H4 (cell line): ENCODE measurements at places on chromosomes 3 and 15. TPM values are rescaled to one million over a fixed set of nuclear protein-coding genes. Genes with fewer than 3 reads are reported as not detected.

BOC gene
- 3.7 and 8.0 TPM in 2 replicates for total RNA-seq

PEX5L gene
- 0.99 and 1.3 TPM in 2 replicates for total RNA-seq

SLC6A11 gene
- 0.12 TPM in 1 of 2 replicates, not detected in the other for total RNA-seq

C3orf22 gene
- total RNA-seq, result not detected in 2 replicates

GLDN gene
- 55.3 and 66.0 TPM in 2 replicates for total RNA-seq

ZNF662 gene
- 0.06 TPM in 1 of 2 replicates, not detected in the other for total RNA-seq

CRABP1 gene
- total RNA-seq, result not detected in 2 replicates

ACAN gene
- total RNA-seq, result 0.02 TPM in 1 of 2 replicates, not detected in the other

ZNF860 gene
- total RNA-seq, result 0.04 and 0.43 TPM in 2 replicates

CFAP161 gene
- 0.25 and 1.7 TPM in 2 replicates for total RNA-seq

MTFMT gene
- total RNA-seq, result 18.3 and 22.7 TPM in 2 replicates

TBC1D2B gene
- total RNA-seq, result 12.3 and 13.8 TPM in 2 replicates

NISCH gene
- 7.5 and 13.7 TPM in 2 replicates for total RNA-seq

- DNase-seq, result no peak
Observed at GRCh38 chr3:180184816-180185215, 148.1 kb upstream of the PEX5L start.

DNA sequence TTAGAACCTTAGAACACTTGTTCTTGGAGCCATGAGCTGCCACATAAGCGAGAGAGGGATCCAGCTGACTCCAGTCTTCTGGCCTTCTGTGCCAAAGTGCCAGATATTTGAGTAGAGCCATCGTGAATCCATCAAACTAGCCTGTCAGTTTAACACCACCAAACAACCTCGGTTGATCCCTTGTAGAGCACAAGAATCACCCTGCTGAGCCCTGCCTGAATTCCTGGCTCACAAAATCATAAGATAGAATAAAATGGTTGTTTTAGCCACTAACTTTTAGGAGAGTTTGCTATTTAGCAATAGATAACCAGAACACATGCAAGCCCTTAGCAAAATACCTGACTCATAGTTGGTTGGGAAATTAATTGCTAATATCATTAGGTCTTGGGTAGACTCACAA, 407.6 kb upstream of the PROK2 start:
- DNase-seq, result no peak

DNA sequence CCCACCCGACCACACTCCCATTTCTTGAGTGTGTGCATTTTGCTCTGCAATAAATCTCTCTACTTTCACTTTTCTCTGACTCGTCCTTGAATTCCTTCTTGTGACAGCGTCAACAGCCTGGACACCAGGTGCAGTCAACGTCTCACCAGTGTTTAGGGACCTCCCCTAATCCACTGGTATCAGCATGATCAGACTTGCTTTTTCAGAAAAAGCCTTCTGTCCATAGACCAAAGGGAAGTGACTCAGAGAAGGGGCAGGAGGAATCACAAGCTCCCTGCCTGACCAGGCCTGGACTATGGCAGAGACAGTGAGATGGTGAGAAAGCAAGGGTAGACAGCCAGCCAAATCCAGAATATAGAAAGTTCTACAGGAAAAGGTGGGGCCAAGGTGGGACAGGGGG, 15.5 kb downstream of the CCR5 start:
- peak; percentile 31 for DNase-seq

DNA sequence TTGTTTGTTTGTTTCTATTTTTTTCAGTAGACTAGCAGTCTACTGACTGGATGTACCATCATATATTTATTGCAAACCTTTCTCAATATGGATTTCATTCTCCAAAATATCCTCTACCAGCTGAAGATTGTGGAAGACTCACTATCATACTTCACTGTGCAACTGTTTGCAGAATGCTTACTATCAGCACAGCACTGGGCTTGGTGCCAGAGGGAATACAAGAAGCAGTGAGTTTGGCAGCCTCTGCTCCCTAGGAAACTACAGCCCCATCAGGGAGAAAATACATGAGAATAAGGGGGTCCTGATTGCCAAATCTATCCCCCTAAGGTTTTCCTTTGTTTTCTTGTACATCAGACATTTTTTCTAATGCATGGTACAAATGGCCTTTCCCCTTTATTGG, 27.5 kb downstream of the AQP9 start:
- no peak for DNase-seq

GRCh38 chr3:128663151-128663550, 12.5 kb upstream of the RPN1 start:
- DNase-seq, result no peak

DNA sequence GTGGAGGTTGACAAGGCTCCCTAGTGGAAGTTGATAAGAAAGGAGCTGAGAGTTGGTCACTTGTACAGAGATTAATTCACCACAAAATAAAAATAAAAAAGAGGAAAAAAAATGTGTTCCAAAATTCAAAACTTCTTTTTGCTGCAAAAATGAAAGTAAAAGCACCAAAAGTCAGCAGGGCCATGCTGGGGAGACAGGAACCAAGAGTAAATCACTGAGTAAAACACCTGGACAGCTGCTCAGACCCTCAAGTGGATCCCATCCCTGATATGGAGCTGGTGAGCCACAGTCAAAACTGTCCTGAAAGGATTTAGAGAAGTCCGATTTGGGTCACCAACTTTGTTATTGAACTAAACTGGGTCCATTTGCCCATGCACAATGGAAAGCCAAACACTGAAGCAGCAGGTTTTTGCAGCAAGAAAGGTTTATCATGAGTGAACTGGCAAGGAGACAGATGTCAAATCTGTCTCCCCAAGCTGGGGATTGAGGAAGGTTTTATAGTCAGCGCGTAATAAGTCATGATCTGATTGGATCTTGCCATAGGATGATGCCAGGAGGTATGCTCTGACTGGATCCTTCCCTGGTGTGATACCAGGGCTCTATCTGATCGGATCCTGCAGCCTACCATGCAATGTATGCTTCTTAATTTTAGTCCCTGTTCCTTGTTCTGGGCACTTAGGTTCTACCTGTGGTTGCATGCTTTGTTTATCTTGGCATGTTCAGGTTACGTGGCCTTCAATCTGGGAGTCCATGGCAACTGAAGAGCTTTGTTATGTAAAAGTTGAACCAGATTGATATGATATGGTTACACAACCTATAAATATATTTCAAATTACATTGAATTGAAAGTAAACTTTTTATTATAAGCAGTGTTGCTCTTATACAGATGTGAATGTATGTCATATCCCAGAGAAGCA, 313.2 kb downstream of the POLQ start:
- no peak for DNase-seq

GRCh38 chr3:151293127-151293526, 14.8 kb upstream of the P2RY14 start:
- DNase-seq, result no peak

DNA sequence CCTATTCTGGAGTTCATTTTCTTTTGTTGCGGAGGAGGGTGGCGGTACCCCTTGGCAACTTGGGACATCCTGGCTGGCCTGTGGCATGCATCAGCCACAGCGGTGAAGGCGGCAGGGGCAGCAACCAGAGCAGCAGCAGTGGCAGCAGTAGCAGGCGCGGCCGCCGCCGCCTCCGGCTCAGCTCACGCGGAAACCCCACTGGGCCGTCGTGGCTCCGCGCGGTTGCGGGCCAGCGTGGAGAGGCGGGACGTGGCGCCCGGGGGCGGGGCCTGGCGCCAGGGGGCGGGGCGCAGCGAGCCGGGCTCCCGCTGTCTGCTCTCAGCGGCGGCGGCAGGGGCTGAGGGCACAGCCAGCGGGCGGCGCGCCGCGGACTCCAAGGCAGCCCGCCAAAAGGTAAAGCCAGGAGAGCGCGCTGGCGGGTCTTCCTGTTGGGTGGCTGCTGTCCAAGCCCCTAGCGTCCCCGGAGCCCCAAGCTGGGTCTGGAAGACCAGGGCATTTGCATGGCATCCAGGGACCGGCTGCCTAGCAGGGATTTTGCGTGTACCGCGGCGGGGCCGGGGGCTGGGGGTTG, 334.4 kb upstream of the THRB start:
- no peak for DNase-seq

- DNase-seq, result no peak
Observed at GRCh38 chr15:74788042-74788682, 6.3 kb downstream of the CSK start.

DNA sequence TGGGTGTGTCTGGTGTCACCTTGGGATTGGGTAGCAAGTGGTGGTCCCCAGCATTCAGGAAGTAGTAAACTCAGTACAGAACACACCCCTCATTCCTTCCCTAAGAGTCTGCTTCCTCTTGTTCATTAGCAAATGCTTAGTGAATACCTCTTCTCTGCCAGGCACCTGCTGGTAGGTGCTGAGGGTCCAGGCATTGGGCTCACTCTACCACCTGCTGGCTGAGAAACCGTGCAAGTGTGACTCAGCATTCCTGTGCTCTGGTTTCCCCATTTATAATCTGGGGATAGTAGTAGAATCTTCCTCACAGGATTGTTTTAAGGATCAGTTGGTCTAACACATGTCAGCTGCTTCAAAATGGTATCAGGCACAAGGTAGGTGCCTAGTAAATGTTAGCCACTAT, 4.8 kb downstream of the SHF start:
- no peak for DNase-seq

DNA sequence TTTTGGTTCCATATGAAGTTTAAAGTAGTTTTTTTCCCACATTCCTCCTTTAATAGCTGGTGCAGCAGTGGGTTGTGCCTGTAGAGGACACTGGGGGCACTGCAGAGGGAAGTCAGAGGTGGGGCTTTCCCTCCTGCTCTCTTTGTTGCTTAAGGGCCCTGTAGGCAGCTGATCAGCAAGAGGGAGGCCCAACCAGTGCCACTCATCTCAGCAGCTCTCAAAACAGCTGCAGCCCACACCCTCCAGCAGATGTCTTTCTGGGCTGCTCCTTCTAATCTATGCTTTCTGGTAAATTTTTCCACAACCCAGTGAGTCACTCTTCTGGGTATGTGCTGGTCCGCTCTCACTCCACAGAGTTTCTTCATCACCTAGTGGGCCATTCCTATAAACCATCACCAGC, 263.8 kb downstream of the FEZF2 start:
- DNase-seq, result peak; percentile 87

DNA sequence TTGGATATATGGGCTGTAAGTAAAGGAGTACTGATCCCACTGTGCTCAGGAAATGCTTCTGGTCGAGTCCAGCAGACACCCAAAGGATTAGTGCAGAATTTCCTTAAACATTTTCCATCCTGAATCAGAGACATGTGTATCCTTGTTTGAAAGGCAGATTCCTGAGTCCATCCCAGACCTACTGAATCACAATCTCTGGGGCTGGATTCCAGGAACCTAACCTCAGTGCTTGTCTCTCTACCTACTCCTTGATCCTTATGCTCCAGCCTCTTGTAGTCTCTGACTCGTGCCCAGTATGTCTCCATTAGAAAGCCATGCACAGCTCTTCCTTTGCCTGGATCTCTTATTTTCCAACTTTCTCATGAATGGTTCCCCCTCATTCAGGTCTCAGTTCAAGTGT, 585.8 kb downstream of the NLGN1 start:
- no peak for DNase-seq

- no peak for DNase-seq
Observed at GRCh38 chr3:27596334-27596841, 112.2 kb upstream of the SLC4A7 start.

DNA sequence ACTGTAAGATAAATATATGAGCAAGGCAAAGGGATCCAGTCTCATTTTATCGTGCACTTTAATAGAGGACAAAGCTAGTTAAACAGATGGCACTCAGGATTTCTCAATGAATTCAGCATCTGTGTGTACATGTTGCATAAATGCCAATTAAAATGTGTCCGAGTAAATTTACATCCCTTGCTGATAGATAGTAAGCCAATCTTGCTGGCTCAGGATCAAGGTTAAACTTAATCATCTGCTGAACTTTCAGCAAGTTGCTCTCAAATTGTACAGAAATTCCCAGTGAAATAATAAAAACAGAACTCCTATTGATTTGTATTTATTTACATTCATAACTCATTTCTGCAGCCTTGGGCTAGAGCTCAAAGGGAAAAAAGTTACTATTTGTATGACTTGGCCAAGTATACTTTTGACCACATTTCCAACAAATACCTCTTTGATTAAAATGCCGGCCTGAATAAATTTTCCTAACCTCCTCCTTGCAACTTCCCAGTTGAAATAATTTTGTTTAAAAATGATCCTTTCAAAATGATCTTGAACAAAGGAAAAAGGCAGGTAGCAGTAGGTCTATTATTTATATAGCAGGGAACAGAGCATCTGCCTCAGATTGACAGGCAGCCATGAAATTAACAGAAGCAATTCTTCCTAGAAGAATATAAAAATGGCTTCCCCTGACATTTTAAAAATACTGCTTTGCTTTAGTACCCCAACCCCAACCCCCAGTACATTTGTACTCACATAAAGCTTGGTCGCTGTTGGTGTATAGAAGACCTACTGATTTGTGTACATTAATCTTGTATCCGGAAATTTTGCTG, 1001.9 kb downstream of the ROBO1 start:
- DNase-seq, result no peak

GRCh38 chr15:98311566-98312188, 336.7 kb upstream of the IGF1R start:
- DNase-seq, result peak; percentile 53

GRCh38 chr15:73258271-73259108, 110.3 kb downstream of the HCN4 start:
- no peak for DNase-seq

DNA sequence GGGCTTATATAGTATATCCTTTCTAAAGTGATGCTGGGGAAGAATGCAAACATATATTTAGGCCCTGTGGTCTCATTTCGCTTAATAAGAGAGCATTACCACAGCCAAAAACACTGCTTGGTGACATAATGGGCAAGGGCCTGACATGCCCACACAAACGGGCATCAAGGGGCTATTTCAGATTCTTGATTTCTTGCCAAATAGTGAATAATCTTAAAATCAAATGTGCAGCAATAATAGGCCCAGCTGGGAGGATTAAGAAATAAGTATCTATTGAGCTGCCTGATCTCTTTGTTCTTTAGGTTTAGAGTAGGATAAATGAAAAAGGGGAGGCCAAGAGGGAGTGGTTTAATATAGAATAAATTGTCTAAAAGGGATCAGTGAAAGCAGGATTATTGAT, 241.0 kb upstream of the GBE1 start:
- no peak for DNase-seq

- DNase-seq, result no peak
Observed at GRCh38 chr3:179872842-179873241, 163.9 kb downstream of the PEX5L start.

- DNase-seq, result no peak
Observed at GRCh38 chr3:132407025-132407424, 10.3 kb upstream of the DNAJC13 start.

DNA sequence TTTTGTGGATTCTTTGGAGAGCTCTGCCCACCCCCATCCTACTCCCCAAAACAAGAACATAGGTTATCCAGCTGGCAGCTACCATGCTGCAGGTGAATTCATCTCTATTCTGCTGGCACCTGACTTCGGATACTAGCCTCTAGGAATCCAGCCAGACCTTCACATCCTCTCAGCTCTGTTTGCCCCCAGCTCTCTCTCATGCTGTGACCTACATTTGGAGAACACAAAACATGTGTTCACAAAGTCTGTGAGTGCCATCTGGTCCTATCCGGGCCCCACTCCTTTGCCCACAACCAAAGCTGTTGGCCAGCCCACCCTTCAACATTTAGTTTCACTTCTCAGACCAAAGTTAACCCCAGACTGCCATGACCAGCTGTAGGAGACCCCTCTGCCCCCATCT, 89.4 kb upstream of the C3orf80 start:
- no peak for DNase-seq

- no peak for DNase-seq
Observed at GRCh38 chr3:100865442-100865841, 127.8 kb downstream of the ABI3BP start.
